ENCODE measurements at places on chromosomes 1 and 21.
A peak's percentile ranks its signal among the peaks of the same experiment; 100 is the strongest.

DNA sequence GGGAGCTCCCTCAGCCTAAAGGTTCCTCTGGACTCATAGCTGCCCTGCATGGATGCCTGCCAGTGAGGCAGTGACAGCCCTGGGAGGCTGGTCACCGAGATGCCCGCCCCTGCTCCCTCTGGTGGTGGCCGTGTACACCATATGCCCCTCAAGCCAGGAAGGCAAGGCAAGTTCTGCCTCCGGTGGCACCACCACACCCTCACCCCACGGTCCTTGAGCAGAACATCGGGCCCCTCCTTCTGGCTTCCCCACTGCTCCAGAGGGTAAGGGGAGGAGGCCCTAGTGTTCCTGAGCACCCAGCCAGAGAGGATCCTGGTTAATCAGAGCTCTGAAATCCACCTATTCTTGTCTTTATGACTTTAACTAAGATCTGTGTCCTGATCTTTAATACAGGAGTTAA lies 1.5 kb upstream of the S100A14 start:
- DNase-seq = peak; percentile 91

GRCh38 chr1:53962395-53962794 lies 16.2 kb downstream of the LRRC42 start:
- no peak for DNase-seq

DNA sequence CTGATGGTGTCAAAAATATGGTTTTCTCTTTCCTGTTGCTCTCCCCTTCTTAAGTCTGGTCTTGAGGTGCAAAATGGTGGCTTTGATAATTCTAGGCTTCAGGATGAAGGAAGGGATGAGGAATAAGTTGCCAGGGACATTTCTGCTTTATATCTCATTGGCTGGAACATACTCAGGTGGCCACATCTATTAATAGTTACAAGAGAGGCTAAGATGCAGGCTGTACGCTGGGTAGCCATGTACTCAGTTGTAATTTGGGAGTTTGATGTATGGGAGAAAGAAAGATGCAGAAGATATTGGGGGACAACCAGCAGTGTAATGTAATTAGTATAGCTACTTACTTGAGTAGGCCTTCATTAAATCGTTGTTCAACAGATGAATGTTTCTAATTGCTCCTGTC lies 25.2 kb downstream of the PRKAA2 start:
- no peak for DNase-seq

- no peak for DNase-seq
These were observed 12.1 kb downstream of the ARHGEF11 start for GRCh38 chr1:157033357-157033876.

GRCh38 chr21:41437729-41438128 lies 11.7 kb downstream of the MX1 start:
- peak; percentile 29 for DNase-seq

GRCh38 chr1:156476501-156477298 lies 23.9 kb downstream of the MEF2D start:
- DNase-seq = no peak

DNA sequence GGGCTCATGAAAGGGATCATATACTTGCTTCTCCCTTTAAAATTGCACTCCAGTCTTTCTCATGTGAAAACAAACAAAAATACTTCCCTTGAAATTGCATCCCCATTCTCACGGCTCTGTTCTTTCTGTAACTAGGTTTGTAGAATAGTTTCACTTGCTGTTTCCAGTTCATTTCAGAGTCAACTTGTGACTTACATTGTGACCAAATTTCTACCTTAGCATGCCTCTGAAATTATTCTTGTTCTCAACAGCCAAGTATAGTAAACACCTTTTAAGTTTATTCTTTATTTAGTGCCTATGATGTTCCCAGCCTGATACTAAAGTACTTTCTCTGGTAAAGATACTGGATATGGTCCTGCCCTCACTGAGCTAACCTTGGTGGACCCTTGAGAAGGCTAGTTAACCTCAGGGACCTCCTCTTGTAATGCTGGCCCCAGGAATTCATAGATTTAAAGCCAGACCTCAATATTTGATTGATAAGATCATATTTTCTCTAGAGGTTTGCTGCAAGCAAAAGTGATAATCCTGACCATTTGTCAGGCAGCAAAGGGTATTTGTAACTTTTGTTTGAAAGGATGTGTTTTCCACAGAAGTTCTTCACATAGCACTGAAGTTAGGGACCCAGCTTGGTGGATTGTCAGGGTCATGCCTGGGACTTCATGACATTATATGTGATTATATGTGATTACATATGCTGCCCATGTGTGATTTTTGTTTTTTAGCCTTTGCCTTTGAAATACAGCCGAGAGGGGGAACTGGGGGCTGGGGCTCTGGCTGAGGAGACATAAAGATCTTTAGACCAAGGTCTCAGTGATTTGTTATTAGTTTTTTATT lies 29.6 kb downstream of the VANGL2 start:
- DNase-seq = no peak

DNA sequence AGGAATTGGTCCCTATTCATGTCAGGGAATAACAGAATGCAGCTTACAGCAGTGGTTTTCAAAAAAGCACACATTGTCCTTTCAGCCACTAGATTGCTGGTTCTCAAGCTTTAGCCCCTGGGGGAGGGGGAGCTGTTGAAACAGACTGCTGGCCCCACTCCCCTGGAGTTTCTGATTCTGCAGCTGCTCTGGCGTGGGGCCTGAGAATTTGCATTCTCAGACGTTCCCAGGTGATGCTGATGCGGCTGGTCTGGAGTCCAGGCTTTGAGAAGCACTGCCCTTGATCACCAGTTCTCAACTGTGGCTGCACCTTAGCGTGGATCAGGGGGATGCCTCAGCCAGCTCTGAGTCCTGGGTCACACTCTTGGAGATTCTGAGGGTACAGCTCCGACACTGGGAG lies 62.7 kb upstream of the LAPTM5 start:
- no peak for DNase-seq

- peak; percentile 85 for DNase-seq
These were observed 26.7 kb upstream of the RBM15 start for GRCh38 chr1:110312188-110313121.

GRCh38 chr1:227317011-227317451 lies 1.3 kb downstream of the CDC42BPA start:
- no peak for DNase-seq

- peak; percentile 91 for DNase-seq
These were observed 57.0 kb upstream of the TARBP1 start for GRCh38 chr1:234535763-234536515.

GRCh38 chr21:26236281-26236680 lies 65.7 kb upstream of the APP start:
- no peak for DNase-seq

DNA sequence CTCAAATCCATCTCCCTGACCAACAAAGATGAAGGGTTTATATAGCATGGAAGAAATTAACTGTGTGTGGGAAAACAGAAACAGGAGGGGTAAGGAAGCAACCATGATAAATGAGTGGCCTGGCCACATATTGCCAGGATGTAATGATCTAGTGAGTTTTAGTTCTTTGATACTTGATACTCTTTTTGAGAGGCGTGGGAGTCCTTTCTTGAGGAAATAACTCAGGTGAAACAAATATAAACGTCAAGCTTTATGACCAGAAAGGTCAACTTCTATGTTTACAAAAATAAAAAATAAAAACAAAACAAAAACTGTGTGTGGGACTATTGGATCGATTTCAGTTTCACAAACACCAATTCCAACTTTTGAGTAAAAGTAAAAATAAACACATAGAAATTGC lies 860.8 kb upstream of the B3GALT2 start:
- no peak for DNase-seq

DNA sequence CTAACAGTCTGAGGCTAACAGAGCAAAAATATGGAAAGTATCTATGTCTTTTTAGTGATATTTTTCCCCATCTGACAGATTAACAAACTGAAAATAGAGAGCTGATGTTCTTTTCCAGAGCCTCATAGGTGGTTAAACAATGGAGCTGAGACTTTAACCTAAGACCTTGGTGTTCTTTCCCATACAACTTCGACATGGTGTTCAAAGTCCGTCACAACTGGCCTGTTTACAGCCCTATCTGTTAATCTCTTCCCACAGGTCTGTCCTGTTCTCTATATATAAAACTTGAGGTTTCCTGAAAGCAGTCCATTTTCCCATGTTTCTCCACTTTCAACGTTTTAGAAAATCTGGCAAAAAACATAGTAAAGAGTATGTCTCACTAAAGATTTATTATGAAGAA lies 395.7 kb downstream of the BRINP2 start:
- no peak for DNase-seq

DNA sequence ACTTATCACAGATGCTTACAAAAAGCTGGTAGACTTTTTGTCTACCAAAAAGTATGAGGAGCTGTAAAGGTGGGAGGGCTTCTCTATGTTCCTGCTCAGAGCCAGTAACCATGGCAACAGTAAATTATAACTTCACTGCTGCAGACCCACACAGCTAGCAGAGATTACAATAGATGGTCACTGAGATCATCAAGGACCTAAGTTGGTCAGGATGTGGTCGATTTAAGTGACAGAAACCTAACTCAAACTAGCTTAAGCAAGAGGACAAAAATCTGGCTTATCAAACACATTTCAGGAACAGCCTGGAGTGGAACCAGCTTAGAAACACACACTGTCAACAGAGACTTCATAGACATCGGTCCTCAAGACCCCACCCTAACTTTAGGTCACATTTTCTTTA lies 113.4 kb upstream of the ATP1A1 start:
- no peak for DNase-seq

DNA sequence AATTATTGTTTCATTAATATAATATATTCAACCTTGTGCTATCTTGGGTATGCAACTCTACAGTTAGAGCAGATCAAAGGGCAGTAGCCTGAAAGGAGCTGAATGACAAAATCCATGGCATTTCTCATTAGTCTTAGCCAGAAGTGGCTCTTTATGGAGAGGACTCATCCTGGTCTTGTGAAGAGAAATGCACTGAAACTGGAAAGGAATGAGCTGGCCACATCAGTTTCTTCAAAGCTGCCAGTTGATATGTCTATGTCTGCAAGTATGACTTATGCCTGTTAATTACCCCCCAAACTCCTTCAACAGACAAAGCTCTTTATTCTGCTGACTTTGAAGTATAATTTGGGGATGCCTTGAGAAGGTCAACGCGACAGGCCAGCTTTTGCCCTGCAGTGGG lies 119.0 kb upstream of the UBE2U start:
- DNase-seq = no peak

DNA sequence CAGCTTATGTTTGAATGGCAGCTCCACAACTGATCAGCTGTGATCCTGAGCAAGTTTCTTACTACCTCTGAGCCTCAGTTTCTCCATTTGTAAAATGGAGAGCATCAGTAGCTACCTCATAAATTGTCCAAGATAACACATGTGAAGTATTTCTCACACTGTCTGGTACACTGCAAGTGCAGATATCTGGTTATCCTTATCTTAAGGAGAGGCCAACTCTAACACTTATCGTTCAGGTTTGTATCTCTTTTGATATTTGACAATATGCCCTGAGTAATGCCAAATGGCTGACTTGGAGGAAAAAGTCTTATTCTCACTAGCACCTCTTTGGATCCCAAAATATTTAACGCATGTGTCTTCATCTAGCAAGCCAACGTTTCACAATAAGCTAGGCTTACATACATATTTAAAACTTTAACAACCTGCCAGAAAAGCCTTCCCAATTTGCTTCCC lies 2.7 kb downstream of the CSRP1 start:
- no peak for DNase-seq

GRCh38 chr21:15701830-15702229 lies 28.0 kb upstream of the USP25 start:
- DNase-seq = no peak

DNA sequence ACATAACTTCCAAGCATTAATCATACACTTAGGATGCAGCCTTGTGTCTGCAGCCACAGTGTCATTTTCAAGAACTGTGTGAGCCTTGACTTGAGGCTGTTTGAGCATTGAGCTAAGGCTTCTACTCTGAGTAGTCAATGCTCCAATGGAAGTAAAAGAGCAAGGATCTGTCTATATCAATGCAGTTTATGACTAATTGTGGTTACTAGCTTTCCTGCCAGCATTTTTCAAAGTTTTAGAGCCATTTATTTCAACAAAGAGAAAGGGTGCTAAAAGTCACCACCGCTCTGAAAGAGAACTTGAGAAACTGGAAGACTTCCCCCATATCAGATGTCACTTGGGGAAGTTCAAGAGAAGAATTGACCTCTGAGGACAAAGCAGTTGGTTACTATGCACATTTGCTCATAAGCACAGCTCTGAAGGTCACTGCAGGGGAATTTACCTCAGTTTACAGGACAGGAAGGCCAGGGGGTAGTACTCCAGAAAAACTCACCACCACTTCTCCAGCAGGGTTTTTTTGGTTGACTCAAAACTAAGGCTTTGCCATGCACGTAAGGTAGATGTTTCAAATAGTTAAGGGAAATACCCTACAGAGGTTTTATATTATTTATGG lies 24.5 kb upstream of the RGS1 start:
- no peak for DNase-seq

- no peak for DNase-seq
These were observed 230.9 kb downstream of the LTN1 start for GRCh38 chr21:28761674-28762356.

DNA sequence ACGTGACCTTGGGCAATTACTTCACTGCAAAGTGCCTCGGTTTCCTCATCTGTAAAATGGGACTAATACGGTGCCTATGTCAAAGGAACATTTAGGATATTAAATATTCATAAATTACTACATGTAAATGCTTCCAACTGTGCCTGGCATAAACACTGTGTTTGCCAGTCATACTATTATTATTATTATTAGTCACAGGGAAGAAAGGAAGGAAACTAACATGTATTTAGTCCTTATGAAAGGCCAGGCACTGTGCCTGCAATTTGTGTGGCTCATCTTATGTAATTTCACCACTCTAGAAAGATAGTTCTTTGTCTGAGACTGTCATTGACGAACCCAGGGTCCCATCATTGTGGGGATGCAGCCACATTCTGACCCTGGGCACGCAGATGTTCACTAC lies 45.0 kb downstream of the EPHB2 start:
- DNase-seq = no peak

DNA sequence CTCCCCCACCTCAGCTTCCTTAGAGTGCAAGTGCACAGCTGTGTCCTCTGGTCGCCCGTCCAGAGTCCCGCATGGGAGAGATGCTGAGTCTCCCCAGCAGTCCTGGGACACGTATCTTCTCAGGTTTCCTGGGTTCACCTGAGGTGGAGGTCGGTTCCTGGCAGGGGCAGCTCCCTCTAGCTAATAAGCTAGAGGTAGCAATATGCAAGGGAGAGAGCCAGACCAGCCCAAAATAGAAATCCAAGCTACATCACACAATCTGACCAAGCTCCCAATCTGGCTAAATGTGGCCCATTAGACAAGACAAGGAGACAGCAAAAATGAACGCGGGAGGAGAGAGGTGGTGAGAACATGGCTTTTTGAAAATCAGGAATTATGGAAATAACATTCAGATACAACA lies 30.9 kb upstream of the CADM3 start:
- no peak for DNase-seq

GRCh38 chr1:25485536-25486411 lies 55.1 kb downstream of the MACO1 start:
- DNase-seq = no peak

- DNase-seq = no peak
These were observed 16.0 kb upstream of the SLC2A5 start for GRCh38 chr1:9085306-9085940.

DNA sequence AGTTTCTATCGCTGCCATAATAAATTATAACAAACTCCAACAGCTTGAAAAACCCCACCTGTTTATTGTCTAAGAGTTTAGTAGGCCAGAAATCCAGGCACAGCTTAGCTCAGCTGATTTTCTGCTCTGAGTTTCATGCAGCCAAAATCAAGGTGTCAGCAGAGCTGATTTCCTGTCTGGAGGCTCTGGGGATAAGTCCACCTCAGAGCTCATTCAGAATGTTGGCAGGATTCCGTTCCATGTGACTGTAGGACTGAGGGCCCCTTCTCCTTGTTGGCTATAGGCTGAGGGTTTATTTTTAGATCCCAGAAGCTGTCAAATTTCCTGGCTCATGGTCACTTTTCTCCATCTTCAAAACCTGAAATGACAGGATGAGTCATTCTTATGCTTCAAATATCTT lies 91.6 kb upstream of the CHODL start:
- no peak for DNase-seq
